ENCODE measurements at places on chromosomes 5 and 9. TPM values are rescaled to one million over a fixed set of nuclear protein-coding genes. Genes with fewer than 3 reads are reported as not detected.

The ANKH gene
- 200 TPM for total RNA-seq

The SAP30L gene
- total RNA-seq, result 40.5 TPM

The IFNK gene
- not detected for total RNA-seq

The FOXD4L6 gene
- total RNA-seq, result not detected

The MSANTD3 gene
- total RNA-seq, result 26.6 TPM

The SSNA1 gene
- 30.5 TPM for total RNA-seq

The EIF4E1B gene
- total RNA-seq, result not detected

The PCDH12 gene
- total RNA-seq, result 10.3 TPM

The WDR55 gene
- 18.5 TPM for total RNA-seq

The TAF11L10 gene
- not detected for total RNA-seq

The DBH gene
- total RNA-seq, result not detected

The CATSPER3 gene
- 0.29 TPM for total RNA-seq

The SLC34A1 gene
- total RNA-seq, result not detected

The AKNA gene
- total RNA-seq, result 56.0 TPM

The RFX3 gene
- 22.4 TPM for total RNA-seq

The FAM169A gene
- total RNA-seq, result 2.2 TPM

The TAS2R1 gene
- total RNA-seq, result not detected

The CCDC171 gene
- total RNA-seq, result 5.2 TPM

The SNCAIP gene
- 9.7 TPM for total RNA-seq

The IFNA13 gene
- not detected for total RNA-seq

The INSL4 gene
- total RNA-seq, result not detected

The TLR4 gene
- total RNA-seq, result 37.2 TPM

The PCDHGC3 gene
- total RNA-seq, result 67.3 TPM

The C9 gene
- 0.13 TPM for total RNA-seq

The LRRC26 gene
- not detected for total RNA-seq

The YTHDC2 gene
- 34.1 TPM for total RNA-seq

The STK32A gene
- total RNA-seq, result 14.5 TPM

The PHF24 gene
- total RNA-seq, result 0.57 TPM

The CXCL14 gene
- total RNA-seq, result 219 TPM

The NNT gene
- 69.4 TPM for total RNA-seq

The SLC9A3 gene
- total RNA-seq, result 0.93 TPM

The NR2F1 gene
- total RNA-seq, result 10.0 TPM

The FAM174A gene
- 23.2 TPM for total RNA-seq

The IFNA21 gene
- total RNA-seq, result not detected

The SCGB3A1 gene
- not detected for total RNA-seq

Data from aorta (tissue), 5 donors.